ENCODE measurements at places on chromosomes 7 and 10. TPM values are rescaled to one million over a fixed set of nuclear protein-coding genes. Genes with fewer than 3 reads are reported as not detected.

Gene GIMAP8
- not detected for polyA plus RNA-seq

Gene PIP
- polyA plus RNA-seq = not detected

Gene LRRC18
- not detected for polyA plus RNA-seq

Gene FBXL13
- 0.24 TPM for polyA plus RNA-seq

Gene HOGA1
- 0.28 TPM for polyA plus RNA-seq

Gene PNLIPRP1
- polyA plus RNA-seq = not detected

DNA sequence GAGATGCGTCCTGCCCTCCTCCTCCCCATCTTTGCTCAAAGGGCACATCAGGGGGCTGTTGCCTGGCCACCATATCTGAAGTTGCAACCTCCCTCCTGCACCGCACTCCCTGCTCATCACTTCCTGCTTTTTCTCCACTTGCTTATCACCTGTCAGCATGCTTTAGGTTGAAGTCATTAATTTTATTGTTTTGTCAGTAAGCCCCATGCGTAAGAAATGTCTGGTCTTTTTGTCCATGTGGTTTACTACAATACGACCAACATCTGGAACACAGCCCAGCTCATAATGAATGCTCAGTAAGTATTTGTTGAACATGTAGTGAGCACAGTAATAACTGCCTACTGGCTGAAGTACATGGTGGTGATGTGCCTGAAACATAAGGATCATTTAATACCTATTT, 71.6 kb upstream of the GJD4 start:
- no peak for DNase-seq

DNA sequence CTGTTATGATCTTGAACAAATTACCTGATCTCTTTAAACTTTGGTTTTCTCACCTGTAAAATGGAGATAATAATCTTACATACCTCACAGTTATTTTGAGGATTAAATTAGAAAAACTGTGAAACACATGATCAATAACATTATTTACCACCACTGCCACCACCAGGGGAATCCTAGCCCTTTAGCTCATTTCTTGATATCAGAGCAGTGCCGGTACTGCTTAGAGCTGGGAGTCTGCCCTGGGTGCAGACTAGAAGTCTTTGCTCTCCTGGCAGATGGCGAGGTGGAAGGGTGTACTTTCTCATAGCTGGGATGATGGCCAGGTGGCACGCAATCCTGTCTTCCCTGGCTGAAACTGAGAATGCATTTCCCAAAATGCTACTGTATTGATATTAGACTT, 12.7 kb upstream of the EFCAB10 start:
- DNase-seq = peak; percentile 30

DNA sequence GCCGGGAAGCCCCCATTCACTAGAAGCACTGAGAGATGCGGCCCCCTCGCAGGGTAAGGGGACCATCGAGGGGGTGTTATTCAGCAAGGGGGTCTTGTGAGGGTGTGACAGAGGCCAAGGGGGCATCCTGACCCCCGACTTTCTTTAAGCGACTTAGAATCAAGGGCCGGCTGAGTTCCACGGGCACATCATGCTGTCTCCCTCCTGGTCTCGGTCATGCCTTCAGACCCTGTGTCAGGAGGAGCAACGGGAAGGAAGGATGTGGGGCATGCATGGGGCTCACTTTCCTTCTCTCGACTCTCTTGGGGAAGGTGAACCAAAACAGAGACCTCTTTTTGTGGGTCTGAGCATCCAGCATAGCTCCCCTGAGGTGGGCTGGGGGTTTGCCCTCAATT, 2.5 kb downstream of the ACSL5 start:
- no peak for DNase-seq

DNA sequence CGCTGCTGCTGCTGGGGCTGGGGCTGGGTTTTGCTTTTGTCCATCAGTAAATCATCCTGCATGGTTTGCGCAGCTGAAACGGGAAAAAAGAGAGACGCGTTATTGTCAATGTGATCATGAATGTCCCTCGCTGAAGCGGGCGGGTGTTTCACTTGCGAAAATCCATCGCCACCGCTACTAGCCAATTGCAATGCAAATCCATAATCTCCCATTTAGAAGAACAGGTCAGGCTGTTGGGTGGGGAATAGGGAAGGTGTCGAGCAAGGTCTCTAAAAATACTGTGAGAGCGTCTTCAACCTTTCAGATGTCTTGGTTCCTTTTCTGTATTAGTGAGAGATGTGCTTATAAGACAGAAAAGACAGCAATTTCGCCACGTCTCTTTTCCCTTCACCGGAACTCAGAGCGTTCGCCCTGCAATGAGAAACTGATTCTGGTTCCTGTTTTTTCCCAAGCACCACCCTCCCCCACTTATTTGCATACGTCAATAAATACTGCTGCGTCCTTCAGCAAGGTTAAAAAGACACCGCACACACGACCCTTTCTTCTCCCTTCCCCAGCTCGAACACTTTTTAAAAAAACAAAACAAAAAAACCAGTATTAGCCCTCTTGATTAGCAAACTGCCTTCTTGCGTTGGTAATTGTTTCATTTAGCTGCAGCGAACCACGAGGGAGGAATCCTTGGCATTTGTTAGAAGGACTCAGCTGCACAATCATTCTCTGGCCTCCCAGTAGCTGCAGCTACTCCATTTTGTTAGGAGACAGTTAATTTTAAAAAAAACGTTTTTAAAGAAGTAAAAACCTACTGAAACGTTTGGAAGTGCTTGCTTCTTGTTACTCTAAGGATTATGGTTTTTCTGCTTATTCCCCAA, 50.4 kb downstream of the CPEB3 start:
- DNase-seq = peak; percentile 84

DNA sequence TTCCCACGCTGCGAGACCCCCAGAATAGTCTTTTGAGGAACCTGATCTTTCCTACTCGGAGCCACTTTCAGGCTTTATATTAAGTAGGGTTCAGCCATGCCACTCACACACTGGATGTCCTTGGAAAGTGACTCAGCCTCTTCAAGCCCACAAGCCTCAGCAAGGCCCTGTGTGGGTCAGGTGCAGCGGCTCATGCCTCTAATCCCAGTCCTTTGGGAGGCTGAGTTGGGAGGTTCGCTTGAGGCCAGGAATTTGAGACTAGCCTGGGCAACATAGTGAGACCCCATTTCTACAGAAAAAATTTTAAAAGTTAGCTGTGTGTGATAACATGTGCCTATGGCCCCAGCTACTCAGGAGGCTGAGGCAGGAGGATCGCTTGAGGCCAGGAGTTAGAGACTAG, 119.7 kb upstream of the TNRC18 start:
- no peak for DNase-seq

DNA sequence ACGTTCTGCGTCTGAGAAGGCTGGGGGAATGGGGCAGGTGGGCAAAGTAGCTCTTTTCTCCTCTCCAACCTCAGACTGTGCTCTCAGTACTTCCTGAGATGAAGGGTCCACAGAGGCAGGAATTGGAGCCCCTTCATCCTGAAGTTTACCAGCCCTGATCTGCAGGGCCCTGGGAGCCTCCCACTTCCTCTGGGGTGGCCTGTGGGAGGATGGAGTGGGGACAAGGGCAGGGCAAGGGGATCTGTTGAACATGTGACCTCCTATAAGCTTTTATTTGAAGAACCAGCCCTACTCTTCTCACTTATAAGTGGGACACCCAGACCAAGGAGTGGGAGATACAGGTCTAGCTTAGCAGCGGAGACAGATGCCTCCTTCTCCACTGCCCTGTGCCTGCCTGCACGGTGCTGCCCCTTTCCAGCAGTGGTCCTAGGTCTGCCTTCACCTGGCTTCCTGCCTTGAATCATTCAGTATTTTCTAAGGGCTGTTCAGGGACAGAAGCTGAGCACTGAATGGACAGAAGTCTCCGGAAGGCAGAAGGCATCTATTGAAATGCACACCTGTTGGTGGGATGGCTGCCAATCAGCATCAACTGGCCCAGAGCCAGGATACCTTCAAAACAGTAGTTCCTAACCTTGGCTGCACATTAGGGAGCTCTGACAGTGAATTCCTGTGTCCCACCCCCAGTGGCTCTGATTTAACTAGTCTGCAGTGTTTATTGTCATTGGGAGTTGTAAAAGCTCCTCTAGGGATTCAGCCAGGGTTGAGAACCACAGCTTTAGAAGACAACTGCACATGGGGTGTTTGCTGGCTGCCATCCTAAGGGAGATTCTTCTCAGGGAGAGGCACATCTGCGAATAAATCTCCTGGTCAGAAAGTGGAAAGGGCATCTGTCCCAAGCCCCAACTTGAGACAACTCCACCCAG, 2.7 kb upstream of the ARHGAP22 start:
- no peak for DNase-seq

- no peak for DNase-seq
Observed at GRCh38 chr7:22672846-22673680, 53.9 kb upstream of the IL6 start.
